NCI-H69 (cell line): ENCODE measurements at places on chromosomes 6 and 20.

- DNase-seq = peak; percentile 93
Observed at GRCh38 chr6:25369036-25369432, 89.9 kb downstream of the CARMIL1 start.

DNA sequence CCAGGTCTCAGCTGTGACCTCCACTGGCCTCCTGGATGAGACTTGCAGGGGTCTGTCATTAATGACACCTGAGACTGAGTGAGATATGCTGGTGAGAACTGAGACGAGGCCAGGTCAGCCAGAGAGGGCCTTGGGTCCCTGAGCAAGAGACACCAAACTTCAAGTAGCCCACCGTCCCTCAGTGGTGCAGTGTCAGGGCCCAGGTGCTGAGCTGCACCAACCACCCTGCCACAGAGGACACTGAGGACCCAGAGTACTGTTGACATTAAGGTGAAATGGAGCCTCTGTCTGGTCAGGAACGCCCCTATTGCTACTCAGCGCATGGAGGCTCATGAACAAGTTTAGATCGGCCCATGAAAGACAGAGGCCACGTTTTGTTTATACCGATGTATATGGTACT is 64.1 kb upstream of the SCP2D1 start:
- DNase-seq = no peak

- DNase-seq = no peak
Observed at GRCh38 chr6:106181664-106182418, 95.7 kb downstream of the PRDM1 start.

- DNase-seq = no peak
Observed at GRCh38 chr6:38413102-38413800, 226.5 kb downstream of the BTBD9 start.

DNA sequence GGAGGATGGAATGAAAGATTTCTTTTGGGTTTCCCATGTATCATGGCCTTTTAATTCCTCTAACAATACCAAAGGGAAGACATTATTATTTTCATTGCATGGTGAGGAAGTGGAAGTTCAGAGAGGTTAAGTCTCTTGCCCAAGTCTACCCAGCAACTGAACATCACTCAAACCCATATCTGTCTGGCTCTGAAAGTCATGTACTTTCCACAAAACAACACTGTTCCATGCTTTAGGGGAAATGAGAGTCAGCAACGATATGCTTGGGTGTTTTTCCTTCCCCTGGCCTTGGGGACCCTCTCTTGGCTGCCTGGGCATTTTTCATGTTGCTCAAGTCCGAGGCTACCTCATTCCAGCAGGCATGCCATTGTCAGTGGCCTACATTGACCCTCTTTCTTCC is 118.8 kb downstream of the ADTRP start:
- DNase-seq = no peak

- DNase-seq = no peak
Observed at GRCh38 chr6:3081960-3082359, 13.7 kb downstream of the RIPK1 start.

DNA sequence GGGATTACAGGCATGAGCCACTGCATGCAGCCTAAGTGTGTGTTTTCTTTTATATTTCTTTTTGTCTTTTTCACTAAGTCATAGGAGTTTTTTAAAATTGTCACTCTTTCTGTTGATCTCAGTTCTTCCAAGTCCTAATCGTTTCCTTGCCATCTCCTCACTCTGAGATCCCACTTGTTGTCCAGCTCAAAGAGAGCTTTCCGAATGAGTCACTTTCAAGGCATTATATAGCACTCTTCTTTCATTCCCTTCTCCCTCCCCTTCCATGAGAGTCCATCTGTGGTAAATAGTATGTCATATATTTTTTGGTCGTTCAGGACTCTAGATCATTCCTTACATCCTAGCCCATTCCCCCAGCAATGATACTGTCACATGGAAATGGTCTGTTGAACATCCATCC is 4.3 kb downstream of the VAPB start:
- DNase-seq = no peak

GRCh38 chr6:131212913-131213312 is 77.6 kb downstream of the AKAP7 start:
- no peak for DNase-seq

GRCh38 chr6:108736832-108737231 is 111.4 kb upstream of the ARMC2 start:
- DNase-seq = no peak

GRCh38 chr6:121093928-121094327 is 240.4 kb downstream of the TBC1D32 start:
- DNase-seq = no peak

- DNase-seq = no peak
Observed at GRCh38 chr20:61965606-61966491, 99.8 kb downstream of the TAF4 start.

DNA sequence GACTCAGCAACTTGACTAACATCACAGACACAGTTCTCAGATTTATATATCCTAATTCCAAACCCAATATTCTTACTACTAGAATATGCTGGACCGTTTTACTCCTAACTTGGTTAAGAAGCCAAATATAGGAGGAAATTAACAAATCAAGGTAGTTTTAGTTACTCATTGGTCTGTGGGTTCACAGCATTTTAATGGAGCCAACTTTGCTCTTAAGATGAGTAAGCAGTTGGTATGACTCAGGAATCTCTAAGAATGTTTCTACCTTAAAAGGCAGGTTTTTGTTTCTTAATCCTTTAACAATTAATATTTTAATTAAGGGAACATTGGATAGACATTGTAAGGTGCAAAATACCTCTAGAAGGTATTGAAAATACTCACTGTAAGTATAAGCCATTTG is 31.6 kb downstream of the OPRM1 start:
- DNase-seq = no peak

- no peak for DNase-seq
Observed at GRCh38 chr6:148934539-148934938, 187.7 kb downstream of the UST start.

GRCh38 chr6:136859430-136859829 is 37.0 kb downstream of the PEX7 start:
- DNase-seq = no peak

GRCh38 chr6:108211671-108212070 is 45.8 kb downstream of the NR2E1 start:
- DNase-seq = no peak

DNA sequence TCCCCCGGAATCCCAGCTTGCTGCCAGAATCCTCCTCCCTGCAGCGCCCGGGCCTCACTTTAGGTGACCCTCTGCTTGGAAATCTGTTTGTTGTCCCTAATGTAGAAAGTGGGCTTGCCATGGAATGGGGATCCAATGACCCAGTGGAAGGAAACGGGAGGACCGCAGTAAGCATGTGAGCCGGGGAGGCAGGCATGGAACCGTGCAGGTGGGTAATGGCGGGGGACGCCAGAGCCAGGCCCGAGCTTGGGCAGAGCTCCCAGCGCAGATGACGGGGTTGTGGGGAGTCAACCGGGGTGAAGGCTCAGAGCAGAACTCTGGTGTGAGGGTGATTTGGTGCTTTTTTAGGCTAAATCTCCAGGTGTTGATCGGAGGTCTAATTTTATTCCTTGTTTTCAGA is 188.3 kb downstream of the QKI start:
- DNase-seq = no peak

DNA sequence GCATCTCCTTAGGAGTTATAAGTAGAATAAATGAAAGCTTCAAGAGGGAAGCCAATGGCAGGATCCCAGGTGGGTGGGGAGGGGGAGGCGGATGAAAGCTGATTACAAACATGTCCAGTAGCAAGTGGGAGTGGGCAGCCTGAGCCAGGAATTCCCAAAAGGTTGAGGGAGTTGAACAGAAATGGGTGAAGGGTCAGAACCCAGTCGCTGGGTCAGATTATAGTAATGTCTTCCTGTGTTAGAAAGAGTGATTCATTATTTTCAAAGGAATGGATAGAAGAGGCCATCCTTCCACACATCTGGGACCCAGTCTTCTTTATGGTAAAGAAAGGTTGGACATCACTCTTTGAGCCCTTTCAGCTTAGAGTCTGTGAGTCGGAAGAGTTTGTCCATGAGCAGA is 41.0 kb upstream of the FAM50B start:
- no peak for DNase-seq
